ENCODE measurements at places on chromosomes 1 and 21. TPM values are rescaled to one million over a fixed set of nuclear protein-coding genes. Genes with fewer than 3 reads are reported as not detected.

The DPH2 gene
- 76.9 TPM for polyA plus RNA-seq

The H3-3A gene
- 315 TPM for polyA plus RNA-seq

The TSPAN1 gene
- polyA plus RNA-seq = 12.2 TPM

The IL12RB2 gene
- polyA plus RNA-seq = not detected

The MCL1 gene
- polyA plus RNA-seq = 110 TPM
